Amygdala (tissue), 56 donors: ENCODE measurements at places on chromosomes 5 and 9.

DNA sequence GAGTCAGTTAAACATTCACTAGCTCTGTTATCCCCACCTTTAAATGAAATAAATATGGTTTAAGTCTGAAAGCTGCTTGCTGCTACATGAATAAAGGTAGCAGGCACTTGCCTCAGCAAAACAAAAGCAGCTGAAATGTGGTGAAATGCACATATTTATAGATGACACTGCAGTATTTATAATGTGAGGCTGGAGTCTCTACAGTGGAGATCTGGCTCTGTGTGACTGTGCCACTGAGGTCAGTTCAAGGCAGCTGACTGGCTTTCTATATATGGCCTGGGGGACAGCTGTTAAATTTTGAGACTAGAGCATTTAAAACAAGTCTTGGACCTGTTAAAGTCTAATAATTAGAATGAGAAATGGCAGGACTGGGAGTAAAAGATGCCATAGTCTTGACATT lies 859.6 kb upstream of the SEMA6A start:
- no peak for DNase-seq

DNA sequence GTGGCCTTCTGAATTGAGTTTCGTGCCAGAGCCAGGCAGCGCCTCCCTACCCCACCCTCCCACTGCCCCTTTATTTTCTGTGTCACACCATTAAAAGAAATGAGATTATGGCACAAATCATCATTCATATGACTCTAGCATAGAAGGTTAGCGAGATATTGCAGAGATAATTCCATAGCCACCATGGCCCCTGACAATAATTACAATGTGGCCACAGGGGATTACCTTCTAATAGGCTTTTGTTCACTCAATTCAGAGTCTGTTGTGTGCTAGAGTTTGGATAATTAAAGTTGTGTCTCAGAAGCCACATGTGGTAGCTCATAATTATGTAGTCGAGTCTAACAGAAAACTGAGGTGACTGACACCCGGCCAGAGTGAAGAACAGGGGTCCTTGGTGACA lies 428.1 kb downstream of the ARHGEF28 start:
- DNase-seq = no peak

DNA sequence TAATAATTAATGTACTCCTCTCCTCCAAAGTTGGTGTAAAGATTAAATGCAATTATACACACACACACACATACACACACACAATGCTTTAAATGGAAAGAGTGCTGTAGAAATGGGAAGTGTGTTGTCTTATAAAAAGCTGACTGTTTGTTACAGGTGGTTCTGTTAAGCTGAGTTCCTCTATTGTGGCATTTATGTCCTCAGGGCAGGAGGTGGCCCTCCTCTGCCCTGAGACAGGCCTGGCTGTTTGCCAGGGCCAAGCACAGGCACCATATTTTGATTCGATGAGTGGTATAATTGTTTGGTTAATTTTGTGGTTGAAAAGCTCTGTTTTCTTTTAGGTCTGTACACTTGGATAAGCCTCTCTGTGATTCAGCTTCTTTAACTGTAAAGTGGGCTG lies 573.9 kb downstream of the KIF4B start:
- DNase-seq = no peak

DNA sequence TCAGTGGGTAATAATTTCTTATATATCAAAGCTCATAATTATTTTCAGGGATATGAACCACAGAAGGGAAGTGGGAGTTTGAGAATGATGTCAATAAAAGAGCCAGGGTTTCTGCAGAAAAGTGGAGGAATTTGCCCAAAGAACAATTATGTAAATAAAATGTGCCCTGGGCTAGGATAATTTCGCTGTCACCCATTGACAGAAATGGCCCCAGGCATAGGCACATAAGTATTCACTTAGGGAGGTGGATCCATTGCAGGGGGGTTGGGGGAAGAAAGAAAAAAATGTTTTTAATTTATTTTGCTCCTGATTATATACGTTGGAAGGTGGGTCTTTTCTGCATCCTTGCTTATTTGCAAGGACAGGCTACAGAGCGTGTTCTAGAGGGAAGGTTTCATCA lies 135.1 kb upstream of the IRX2 start:
- no peak for DNase-seq

GRCh38 chr9:111744363-111744762 lies 50.4 kb downstream of the SHOC1 start:
- no peak for DNase-seq

- no peak for DNase-seq
Observed at GRCh38 chr5:5105531-5105930, 34.6 kb upstream of the ADAMTS16 start.

DNA sequence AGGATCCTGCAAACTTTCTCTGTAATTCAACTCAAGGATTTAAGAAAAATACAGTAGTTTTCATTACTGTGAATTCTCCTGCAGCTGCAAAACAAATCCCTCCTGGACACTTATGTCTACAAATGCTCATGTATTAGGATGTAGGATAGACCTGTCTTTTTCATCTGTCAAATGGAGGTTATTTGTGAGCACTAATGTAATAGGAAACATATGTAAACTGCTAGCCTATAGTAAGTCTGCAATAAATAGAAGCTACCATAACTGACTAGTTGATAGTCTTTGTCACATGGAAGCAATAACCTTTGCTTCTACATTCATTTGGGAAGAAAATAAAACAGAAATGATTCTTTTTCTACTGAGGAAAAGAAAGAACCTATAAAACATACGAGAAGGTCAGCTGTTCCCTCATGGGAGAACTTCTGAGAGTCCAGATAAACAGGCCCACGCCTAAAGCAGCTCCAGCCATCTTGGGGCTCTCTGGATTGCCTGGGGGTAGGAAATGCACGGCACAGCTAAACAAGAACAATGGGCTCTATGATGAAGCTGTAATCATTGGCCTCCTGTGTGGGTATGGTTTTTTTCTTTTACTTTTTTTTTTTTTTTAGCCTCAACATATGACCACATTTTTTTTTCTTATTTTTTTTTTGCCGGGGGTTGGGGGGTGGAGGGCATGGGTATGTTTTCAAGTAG lies 6.2 kb downstream of the KCNV2 start:
- DNase-seq = no peak

DNA sequence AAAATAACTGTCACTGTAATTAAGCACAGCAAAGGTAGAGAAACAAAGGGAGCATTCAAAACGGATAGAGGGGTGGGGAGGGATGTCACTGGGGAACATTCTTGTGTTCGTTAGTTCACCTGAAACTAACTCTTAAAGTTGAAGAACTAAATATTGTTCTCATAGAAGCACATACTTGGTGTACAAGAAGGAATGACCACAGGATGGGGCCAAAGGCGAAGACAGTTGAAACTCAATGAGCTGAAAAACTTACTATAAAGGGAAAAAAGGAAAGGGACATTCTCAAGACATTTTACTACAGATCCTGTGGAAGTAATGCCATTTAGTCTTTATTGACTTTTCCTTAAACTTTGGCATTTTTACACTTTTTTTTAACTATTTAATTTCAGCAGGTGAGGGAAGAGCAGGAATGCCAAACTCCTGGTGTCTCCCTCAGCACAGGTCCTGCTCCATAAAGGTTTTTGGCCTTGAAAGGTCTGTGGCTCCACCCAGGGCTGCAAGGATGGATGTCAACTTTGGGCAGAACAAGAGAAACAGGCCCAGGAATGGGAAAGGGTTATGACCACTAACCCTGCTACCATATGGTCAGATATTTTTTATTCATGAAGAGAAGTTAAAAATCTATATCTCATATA lies 197.6 kb upstream of the RASA1 start:
- no peak for DNase-seq

DNA sequence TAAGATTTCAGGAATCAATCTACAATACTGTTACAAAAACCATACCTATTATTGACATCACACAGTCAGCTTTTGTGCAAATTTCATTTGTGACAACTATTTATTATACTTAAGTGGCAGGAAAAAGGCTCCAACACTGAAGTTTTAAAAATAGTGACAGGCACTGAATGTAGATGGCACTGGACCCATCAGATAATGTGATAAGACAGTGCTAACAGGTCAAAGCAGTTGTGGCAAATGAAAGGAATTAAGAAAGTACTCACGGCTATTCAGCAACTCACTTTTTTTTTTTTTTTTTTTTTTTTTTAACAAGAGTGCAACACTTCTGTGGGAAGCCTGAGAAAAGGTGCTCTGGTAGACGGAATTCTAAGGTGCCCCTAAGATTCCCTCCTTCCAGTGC lies 115.0 kb upstream of the MEF2C start:
- no peak for DNase-seq

DNA sequence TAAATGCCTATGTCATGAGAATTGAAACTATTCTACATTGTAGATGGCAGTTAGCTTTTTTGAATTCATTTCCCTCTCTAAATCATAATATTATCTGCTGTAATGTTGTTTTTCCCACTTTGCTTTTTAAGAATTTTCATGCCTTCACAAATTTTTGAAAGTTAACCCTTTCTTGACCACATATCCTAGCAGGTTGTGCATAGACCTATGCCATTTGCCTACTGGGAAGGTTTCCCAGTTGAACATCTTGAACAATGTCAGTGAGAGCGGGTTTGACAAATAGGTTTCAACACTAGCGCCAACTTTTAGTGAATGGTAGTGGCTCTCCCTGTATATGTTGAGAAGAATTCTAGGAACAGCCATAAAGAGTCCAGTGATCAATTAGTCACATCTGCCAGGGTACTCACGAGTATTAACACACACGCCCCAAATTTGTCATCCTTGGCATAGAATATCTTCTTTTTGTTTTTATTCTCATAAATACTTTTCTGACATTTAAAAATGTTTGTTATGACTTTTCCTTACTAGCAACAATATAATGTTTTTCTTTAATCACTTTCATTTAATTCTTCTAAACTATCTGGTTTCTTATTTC lies 307.6 kb downstream of the PJA2 start:
- DNase-seq = no peak

GRCh38 chr9:88997646-88998045 lies 6.4 kb downstream of the S1PR3 start:
- DNase-seq = no peak

GRCh38 chr5:157431544-157432200 lies 28.3 kb upstream of the NIPAL4 start:
- DNase-seq = peak; percentile 11

GRCh38 chr9:27634879-27635278 lies 61.6 kb upstream of the C9orf72 start:
- DNase-seq = no peak

- DNase-seq = no peak
Observed at GRCh38 chr9:98890256-98890655, 53.5 kb upstream of the COL15A1 start.

- peak; percentile 8 for DNase-seq
Observed at GRCh38 chr9:7266911-7267595, 509.3 kb downstream of the KDM4C start.
